ENCODE measurements at places on chromosomes 13 and 19.

GRCh38 chr13:37641391-37641790, 42.8 kb upstream of the POSTN start:
- DNase-seq = no peak

DNA sequence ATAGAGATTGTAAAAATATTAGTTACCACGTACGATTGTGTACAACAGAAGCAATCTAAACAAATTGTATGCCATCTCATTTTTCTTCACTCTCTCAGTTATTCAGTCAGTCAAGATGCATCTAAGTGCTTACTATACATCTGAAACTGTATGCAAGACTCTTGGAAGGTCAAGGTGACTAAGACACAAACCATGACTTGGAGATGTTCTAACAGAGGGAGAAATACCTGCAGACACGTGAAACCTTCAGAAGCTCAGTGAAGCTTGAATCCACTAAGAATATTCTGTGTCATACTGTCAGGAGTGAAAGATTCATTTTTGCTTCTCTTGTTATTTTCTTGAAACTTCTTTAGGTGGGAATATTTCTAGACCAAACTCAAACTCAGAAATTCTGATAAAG, 365.4 kb downstream of the ITGBL1 start:
- DNase-seq = no peak

- DNase-seq = no peak
These were observed 93.1 kb downstream of the PCDH17 start for GRCh38 chr13:57724486-57725272.

DNA sequence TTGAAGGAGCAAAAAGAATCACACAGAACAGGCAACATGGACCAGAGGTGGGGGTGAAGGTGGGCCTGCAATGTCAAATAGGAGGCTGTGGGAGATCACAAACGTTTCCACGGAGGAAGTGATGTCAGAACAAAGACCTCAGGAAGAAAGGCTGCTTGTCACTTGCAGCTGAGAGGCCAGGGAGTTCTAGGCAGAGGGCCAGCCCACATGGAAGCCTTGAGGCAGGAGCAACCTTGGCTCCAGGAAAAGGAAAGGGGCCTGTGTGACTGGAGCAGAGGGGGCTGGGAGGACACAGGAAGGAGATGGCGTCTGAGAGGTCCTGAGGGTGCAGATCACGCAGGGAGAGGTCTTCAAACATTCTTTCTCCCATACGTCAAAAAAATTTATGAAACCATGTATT, 16.3 kb downstream of the ZNF160 start:
- no peak for DNase-seq

DNA sequence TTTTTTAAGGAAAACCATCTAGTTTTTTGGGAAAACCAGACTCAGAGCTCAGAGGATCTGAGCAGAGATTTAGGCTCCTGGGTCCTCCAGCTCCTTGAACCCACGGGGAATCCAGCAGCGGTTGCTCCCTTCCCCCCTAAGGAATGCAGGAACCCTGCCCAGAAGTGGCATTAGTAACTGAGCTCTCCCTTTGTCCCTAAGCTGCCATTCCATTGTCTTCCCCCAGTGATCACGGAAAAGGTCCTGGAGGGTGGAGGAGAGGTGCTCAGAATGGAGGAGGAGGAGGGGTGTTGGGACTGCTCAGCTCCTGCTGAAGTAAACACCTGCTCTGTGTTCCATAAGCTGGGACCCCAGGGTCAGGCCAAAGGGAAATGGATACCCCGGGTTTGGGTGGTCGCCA, 16.8 kb upstream of the OR1M1 start:
- DNase-seq = no peak

- DNase-seq = no peak
These were observed 626 bp upstream of the ATP5F1D start for GRCh38 chr19:1240925-1241324.

GRCh38 chr13:66322936-66323335, 907.2 kb downstream of the PCDH9 start:
- no peak for DNase-seq

DNA sequence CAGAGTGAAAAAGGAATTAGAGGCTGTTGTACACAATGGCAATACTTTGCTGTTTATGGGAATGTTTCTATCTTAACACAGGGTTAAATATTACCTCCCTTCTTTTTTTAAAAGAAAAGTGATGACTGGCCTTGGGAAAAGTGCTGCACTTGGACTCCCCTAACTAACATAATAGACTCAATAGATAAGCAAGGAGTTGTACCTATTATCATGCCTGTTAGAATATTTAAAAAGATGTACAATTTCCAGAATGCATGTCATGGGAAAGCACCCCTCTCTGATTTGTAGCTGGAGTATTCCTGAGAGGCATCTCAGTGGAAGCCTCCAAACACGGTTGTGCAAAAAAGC, 79.3 kb upstream of the GPC6 start:
- DNase-seq = no peak
